ENCODE measurements at places on chromosomes 12 and 14. TPM values are rescaled to one million over a fixed set of nuclear protein-coding genes. Genes with fewer than 3 reads are reported as not detected.

Gene STRN3
- total RNA-seq, result 27.6 TPM

Gene KLRC3
- not detected for total RNA-seq

Gene C14orf39
- 0.24 TPM for total RNA-seq

Gene TAS2R31
- 2.9 TPM for total RNA-seq

Gene KRT3
- total RNA-seq, result not detected

Gene TC2N
- 0.29 TPM for total RNA-seq

Data from glomerular endothelial cell (primary cell).